Uterus (tissue), 4 donors: ENCODE measurements at places on chromosomes 5 and 9. TPM values are rescaled to one million over a fixed set of nuclear protein-coding genes. Genes with fewer than 3 reads are reported as not detected.

The INSL6 gene
- total RNA-seq = not detected

DNA sequence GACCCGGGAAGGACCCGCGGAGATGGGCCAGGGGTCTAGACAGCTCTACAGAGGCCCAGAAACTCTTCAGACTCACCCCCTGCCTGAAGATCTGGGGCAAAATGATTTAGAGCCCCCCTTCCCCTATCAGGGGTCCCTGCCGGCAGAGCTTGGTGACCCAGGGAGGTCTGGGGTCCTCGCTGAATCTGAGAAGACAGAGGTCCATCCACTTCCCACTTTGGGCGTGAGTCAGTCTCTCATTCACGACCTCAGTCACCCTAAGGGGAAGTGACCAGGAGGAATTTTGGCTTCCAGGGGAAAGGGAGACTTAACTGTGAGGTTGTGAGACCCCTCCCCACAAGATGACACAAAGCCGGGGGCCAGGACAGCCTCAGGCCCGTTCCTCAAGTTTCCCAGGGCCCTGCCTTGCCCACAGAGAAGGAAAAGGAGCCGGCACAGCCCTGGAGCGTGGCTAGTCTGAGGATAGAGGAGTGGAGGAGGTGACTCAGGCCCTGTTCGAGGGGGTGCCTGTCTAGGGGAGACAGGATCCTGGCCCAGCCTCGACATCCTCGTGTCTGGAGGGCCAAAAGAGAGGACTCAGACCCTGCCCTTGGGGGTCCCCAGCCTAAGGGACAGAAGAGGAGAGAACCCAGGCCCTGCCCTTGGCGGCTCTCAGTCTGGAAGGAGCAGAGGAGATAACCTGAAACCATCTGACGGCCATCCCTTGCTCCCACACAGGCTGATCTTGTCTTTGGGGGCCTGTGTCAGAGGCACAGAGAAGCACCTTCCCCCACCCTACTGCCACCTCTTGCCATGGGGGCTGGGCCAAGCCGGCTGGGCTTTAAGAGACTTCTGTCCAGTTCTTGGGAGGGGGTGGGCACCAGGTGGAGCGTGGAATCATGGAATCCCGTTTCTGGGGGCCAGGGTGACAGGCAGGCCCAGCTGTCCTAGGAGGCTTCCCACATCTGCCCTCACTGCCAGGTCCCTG, 889 bp downstream of the PDLIM4 start:
- DNase-seq = peak; percentile 68

- DNase-seq = no peak
Measured at GRCh38 chr5:97124335-97124734, 18.1 kb downstream of the LIX1 start.

GRCh38 chr5:160935776-160936175, 83.8 kb upstream of the ATP10B start:
- no peak for DNase-seq

The RBM27 gene
- 36.3 TPM for total RNA-seq

The N4BP3 gene
- total RNA-seq = 1.7 TPM

- DNase-seq = no peak
Measured at GRCh38 chr9:36820392-36820861, 213.6 kb downstream of the PAX5 start.

The MLANA gene
- total RNA-seq = not detected

- no peak for DNase-seq
Measured at GRCh38 chr5:176596689-176597416, 13.1 kb downstream of the GPRIN1 start.

The SQSTM1 gene
- total RNA-seq = 94.7 TPM

The DNAI1 gene
- not detected for total RNA-seq

The PCDHA12 gene
- total RNA-seq = 0.98 TPM

The MEGF10 gene
- 3.5 TPM for total RNA-seq

- no peak for DNase-seq
Measured at GRCh38 chr9:6758248-6758497, 400 bp downstream of the KDM4C start.

DNA sequence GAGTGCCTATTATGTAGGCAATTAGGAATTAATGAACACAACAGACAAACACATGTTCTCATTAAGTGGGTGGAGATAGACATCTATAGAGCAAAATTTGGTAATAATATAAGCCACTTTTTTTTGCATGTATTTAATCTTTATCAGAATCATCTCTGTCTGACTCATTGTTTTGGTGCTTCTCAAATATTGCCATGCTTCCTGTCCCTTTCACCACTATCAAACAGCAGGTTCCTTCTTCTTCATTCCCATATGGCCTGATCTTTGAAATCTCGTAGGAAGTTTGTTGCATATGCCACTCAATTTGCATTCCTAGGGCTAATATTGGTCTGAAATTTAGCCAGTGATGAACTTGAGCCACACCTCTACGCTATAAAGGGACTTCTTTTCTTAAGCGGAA, 128.9 kb upstream of the SPEF2 start:
- no peak for DNase-seq

GRCh38 chr9:78298046-78298765, 1.3 kb downstream of the PSAT1 start:
- no peak for DNase-seq

The C7 gene
- total RNA-seq = 410 TPM

The TRPM6 gene
- 2.9 TPM for total RNA-seq

- DNase-seq = peak; percentile 77
Measured at GRCh38 chr9:77832639-77833038, 184.5 kb upstream of the GNA14 start.

The CDO1 gene
- 11.3 TPM for total RNA-seq

The ANKRD18B gene
- 0.28 TPM for total RNA-seq

The TAS2R1 gene
- total RNA-seq = not detected

DNA sequence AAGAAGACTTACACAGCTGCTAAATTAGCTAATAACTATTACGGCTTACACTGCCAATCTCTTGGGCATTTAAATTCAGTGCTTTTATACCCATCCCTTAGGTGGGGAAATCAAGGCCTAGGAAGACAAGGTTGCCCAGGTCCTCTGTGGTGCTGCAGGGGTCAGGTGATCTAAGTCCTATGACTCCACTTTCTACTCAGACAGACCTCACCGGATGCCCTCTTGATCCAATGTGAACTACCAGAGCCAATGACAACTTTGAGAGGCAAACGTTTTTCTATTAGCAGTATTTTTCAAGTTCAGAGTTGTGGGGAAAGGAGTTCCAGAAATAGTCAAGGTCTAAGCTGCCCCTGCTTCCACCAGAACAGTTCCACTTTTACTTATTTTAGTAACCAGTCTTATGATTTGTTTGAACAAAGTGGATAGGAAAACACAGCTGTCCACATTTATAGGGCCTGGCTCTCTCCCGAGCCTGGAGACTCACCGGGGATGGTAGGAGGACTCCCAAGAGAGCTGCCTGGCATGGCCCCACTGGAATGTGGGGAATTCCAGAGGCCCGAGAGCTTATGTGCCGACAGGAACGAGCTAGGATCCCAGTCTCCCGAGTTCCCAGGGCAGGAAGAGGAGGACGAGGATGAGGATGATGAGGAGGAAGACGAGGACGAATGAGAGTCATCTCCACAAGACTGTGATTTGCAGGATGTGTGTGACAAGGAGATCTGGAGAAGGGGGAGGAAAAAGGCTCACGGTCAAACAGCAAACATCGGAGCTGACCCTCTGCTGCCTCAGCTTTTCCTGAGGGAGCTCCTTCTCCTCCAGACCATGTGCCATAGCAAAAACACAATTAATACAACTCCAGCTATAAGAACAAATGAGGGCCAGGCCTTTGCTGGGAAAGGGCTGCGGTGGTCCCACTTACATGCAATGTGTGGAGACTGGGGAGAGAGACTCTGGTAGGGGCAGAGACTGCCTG, 16.7 kb downstream of the FAM193B start:
- peak; percentile 55 for DNase-seq
